ENCODE measurements at places on chromosomes 4 and X. TPM values are rescaled to one million over a fixed set of nuclear protein-coding genes. Genes with fewer than 3 reads are reported as not detected.

GYG2 gene
- total RNA-seq = not detected

AWAT2 gene
- not detected for total RNA-seq

SRPK3 gene
- not detected for total RNA-seq

XPNPEP2 gene
- not detected for total RNA-seq

MTMR1 gene
- 33.2 TPM for total RNA-seq

CPLX1 gene
- total RNA-seq = 3.1 TPM

ARL9 gene
- total RNA-seq = not detected

DAPP1 gene
- total RNA-seq = 49.1 TPM

GC gene
- not detected for total RNA-seq

DNA sequence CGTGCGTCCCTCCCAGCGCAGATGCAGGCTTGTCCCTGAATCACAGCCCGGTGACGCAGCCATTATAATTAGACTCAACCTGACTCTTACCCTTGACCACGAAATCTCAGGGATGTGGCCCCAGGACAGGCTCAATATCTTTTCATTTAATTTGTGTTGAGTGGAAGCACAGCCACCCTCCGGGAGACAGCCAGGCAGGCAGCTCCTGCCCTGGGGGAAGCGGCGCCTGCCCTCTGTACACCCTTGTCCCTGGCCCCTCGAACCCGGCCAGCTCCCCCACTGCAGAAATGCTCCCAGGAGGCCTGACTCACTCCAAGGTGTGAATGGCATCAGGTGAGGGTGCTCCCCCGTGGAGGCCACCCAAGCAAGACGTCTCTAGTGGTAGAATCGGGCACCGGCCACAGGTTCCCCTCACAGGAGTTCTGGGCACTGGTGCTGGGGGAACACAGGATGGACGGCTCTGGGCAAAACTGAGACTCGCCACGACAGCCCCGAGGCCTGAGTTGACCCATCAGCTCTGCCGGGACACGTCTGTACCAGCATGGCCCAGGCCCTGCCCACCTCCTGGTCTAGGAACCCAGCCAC lies 2.7 kb downstream of the CPLX1 start:
- DNase-seq = no peak

DNA sequence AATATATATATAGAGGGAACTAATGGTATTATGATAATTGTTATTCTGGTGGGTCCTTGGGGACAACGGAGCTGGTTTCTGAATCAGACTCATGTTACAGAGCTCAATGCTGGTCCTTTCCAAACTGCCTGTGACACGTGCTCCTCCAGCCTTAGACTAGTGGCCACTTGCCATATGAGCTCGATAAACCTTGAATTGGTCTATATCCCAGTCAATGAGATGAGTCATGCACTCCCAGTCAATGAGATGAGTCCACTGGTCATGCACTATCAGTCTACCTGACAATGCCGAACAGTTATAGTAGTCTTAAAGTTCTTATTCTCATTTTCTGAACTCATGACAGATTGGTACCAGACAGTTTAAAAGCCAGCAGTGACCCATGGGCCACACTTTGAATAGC lies 325.2 kb downstream of the LDB2 start:
- no peak for DNase-seq

DNA sequence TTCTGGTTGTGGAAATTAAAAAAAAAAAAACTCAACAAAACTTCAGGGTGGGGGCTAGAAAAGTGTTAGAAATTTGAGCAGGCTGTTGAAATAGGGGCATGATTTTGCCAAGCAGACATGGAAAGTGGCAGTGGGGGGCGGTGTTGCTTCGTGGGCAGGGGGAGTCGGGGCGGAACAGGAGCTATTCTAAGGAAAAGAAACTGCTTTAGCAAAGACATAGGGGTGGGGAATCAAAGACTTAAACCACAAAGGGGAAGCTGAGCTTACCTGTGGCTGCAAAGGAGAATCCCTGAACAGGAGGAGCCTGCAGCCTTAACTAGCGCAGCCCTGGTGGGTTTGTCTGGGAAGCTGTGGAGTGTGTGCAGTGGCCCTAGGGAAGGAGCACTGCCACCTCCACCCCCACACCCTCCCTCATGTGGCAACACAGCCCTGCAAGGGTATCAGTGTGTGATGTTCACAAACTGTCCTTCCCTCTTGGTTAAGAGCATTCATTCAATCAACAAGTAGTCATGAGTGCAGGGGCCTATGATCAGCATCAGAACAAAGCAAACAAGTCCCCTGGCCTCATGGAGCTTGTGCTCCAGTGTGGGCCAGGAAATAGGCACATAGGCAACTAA lies 20.5 kb downstream of the SEL1L3 start:
- peak; percentile 87 for DNase-seq

DNA sequence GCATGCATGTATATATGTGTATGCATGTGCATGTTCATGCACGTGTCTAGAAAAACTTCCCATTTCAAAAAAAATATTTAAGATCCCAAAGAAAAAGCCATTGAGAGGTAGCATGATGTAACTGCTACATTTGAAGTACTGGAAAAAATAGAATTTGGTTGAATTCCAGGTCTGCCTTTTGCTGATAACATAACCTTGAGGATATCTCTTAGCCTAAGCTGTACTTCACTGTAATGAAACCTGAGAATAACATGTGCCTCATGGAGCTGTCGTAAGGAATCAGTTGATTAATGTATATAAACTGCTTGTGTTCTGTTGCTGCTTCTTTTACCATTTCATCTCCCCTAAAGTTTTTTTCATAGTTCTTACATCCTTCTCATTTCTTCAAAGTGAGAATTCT lies 351.8 kb downstream of the GRIA2 start:
- DNase-seq = no peak

GRCh38 chrX:132612821-132613564 lies 124.2 kb upstream of the MBNL3 start:
- DNase-seq = peak; percentile 76

GRCh38 chr4:104559502-104559901 lies 64.8 kb upstream of the CXXC4 start:
- DNase-seq = no peak

DNA sequence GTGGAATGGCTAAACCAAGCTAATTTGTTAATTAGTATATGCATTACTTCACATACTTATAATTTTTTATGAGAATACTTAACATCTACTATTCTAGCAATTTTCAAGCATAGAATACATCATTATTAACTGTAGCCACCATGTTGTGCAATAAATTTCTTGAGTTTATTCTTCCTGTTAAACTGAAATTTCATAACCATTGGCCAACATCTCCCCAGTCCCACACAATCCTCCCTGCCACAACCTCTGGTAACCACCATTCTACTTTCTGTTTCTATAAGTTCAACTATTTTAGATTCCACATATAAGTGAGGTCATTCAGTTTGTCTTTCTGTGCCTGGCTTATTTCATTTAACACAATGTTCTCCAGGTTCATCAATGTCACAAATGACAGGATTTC lies 208.5 kb downstream of the PPP4R3C start:
- DNase-seq = no peak

GRCh38 chrX:48703228-48703627 lies 6.7 kb downstream of the SUV39H1 start:
- no peak for DNase-seq

GRCh38 chrX:110665223-110666002 lies 130.2 kb downstream of the CHRDL1 start:
- DNase-seq = peak; percentile 80
